Stimulated activated CD4-positive, alpha-beta T cell treated with anti-CD3 and anti-CD28 coated beads, Interleukin-1b, Interleukin-23, amount 100 ng/mL, for 1 hour (primary cell): ENCODE measurements at places on chromosomes 4 and X.
A peak's percentile ranks its signal among the peaks of the same experiment; 100 is the strongest.

DNA sequence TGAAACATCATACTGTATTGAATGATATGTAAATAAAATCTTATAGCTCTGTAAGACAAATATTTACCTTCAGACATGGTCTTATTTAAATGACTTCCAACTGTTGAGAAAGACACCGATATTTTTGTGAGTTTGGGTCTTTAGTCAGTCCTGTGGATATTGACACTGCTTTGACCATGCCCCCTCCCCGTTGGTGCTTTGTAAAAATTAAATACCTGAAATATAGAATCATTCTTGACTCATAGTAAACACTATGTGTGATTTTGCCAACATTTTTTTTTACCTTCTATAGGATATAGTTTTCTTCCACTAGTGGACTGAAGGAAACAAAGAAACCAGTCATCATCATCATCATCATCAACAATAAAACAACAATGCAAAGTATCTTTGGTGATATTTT lies 114.3 kb upstream of the HS3ST1 start:
- DNase-seq: no peak

DNA sequence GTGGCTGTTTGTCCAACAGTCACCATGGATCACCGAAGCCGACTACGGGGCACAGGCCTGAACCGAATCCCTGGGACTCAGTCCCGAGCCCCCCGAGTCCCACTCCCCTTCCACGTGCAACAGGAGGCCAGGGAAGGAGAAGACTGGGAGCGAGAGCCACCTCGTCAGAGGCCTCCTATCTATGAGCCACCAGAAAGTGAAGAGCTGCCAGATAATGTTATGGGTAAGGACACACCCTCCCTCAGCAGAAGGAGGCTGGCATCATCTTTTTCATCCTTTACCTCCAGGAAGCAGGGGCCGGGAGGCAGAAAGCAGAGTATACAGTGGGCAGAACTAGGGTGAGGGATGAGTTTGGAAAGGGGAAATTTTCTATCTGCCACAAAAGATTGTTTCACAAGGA lies 2.8 kb upstream of the PRDX4 start:
- no peak for DNase-seq

DNA sequence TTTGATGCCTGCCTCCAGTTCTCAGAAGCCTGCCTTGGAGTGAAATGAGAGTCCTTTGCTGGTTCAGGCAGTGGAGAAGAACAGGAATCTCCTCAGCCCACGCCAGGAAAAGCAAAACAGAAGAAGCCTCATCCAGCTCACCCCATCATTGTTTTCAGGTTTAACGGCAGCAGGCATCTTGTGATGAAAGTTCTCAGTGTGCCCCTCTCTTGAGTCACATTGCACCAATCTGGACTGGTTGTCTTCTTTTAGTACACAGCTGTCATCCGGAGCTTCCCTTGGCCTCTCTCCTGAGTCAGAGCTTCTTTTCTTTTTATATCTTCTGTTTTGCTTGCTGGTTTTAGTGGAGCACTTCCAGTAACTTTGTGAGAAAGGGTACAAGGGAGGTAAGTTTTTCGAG lies 50.9 kb downstream of the TSPAN7 start:
- DNase-seq: no peak

DNA sequence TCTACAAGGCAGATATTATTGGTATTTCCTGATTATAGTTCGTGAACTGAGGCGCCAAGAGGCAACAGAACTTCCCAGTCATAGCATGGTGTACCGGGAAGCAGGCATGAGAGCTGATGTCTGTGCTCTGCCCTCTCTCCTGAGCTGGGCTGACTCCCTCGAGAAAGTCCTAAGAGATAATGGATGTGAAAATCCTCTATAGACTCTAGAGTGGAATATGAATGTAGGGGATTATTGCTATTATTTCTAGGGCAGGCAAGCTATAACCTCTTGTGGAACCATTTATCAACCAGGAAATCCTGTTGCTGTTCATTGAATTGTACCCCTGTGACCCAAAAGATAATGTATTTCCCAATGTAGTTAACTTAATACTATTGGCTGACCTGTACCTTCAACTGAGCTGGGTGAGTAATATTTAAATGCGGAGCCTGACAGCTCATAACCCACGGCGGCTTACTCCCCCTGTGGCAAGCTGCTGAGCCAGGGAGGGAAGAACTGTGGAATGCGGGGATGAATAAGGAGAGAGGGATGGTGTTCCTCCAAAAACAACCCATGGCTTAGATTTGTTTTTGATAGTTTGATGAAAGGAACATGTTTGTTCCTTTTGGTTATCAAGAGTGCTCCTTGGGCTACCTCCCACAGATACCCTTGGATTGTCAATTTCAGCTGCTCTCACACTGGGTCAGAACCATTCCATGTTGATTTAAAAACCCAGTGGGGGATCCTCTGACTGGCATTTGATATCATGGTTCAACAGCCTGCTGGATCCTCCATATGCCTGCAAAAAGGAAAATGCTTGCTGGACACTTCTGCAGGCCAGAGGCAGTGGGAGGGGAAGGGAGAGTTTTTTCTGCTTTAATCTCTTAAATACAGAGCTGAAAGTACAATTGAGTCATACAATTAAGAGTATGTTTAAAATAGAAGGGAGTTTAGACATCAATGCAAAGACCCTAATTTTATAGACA lies 339.0 kb upstream of the BOD1L1 start:
- DNase-seq: no peak

GRCh38 chr4:134145369-134145768 lies 56.2 kb downstream of the PABPC4L start:
- no peak for DNase-seq

GRCh38 chr4:48781968-48782367 lies 1.9 kb upstream of the FRYL start:
- DNase-seq: no peak

GRCh38 chr4:14906805-14907204 lies 95.5 kb upstream of the CPEB2 start:
- no peak for DNase-seq

DNA sequence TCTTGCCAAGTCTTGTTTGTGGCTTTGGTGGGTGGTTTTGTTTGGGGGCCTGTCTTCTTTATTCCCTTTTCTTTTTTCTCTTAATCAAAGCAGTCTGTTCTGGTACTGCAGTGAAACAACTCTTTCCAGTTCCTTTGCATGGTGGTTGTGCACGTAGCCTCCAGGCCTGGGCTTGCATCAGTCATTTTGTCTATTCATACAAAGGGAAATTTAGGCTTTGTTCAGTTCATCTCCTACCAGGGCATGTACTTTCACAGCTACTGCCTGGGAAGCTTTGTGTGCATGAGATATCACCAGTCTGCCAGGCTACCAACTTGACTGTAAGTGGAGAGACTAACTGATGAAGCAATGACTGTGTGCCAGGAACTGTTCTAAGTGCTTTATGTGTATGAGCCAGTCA lies 8.5 kb downstream of the TRIM2 start:
- DNase-seq: no peak

DNA sequence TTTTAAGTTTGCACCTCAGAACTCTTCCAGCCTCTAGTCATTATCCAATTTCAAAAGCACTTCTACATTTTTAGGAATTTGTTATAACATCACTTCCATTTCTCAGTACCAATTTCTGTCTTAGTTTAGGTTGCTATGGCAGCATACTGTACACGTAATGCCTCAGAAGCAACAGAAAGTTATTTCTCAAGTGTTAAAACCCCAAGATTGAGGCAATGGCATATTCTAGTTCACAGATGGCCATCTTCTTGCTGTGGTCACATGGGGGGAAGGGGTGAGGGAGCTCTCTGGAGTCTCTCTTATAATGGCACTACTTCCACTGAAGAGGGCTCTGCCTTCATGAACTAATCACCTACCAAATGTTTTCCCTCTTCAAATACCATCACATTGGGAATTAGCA lies 220.3 kb upstream of the CTSO start:
- no peak for DNase-seq

DNA sequence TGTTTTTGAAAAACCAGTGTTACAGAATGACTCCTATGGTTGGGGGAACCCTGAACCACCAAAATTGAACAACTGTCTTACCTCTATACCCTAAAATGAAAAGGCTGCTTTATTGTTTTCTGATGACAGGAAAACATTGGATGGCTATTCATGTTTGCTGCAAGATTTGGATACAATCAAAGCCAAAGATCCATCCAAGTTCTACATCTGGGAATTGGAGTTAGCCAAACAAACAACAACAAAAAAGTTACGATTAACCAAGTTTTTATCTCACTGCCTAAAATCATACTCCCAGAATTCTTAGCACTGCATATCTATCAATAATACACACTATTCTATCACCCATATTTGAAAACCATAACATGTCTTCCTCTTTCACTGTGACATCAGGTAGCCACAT lies 349.7 kb upstream of the SLC7A11 start:
- no peak for DNase-seq

DNA sequence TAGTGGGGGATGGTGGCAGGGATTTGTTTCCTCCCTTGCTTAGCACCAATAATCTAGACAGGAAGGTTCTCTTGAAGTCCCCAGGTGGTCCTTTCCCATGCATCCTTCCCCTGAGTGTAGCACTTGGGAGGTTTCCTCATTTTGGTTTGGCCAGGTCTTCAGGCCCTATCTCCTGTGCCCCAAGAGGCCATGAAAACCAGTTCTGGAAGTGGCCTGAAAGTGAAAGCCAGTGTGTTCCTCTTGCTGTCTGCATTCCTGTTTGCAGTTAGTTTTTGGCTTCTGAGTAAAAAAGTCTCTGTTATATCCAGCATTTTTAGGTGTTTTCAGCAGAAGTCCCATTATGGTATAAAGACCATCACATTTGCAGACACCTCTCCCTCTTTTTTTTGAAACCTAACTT lies 59.5 kb downstream of the MTM1 start:
- no peak for DNase-seq

DNA sequence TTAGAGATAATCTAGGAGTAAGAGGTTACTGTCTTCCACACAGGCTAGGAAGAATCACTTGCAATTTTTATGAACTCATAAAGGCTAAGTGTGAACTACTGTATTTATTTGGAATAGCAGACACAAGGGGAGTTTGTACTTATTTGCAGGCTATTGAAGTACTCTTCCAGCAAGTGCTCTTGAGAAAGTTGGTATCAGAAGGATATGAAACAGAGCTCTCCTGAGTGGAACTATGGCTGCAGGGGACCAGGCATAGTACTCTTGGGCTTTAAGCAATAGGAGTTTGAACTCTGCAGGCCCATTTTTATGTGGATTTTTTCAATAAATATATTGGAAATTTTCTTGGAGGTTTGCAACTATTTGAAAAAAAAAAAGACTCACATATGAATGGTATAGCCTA lies 756.3 kb upstream of the ATOH1 start:
- no peak for DNase-seq

DNA sequence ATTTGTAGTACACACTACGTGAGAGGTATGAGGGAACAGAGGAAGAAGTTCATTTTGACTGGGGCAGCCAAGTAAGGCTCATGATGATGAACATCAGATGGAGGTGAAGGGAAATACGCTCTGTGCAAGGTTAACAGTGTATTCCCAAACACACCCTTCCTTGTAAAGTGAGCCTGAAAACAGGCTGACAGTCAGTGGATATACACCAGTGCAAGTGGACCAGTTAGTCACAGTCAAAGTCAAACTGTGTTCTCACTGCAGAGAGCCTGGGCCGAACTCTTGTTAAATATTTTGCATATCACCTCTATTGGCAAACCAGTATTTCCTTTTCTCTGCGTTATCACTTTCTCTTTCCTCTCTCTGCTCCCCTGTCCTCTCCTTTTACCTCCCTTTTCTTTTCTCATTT lies 23.4 kb upstream of the RHOH start:
- DNase-seq: no peak

DNA sequence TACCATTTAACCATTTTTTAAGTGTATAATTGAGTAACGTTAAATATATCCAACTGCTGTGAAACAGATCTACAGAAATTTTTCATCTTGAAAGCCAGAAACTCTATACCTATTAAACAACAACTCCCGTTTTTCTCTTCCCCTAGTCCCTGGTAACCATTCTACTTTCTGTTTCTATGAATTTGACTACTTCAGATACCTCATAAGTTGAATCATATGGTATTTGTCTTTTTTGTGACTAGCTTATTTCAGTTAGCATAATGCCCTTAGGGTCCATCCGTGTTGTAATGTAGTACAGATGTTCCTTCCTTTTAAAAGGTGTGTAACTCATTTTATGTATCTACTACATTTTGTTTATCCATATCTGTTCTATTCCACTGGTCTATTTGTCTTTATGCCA lies 48.7 kb downstream of the STAG2 start:
- DNase-seq: no peak

DNA sequence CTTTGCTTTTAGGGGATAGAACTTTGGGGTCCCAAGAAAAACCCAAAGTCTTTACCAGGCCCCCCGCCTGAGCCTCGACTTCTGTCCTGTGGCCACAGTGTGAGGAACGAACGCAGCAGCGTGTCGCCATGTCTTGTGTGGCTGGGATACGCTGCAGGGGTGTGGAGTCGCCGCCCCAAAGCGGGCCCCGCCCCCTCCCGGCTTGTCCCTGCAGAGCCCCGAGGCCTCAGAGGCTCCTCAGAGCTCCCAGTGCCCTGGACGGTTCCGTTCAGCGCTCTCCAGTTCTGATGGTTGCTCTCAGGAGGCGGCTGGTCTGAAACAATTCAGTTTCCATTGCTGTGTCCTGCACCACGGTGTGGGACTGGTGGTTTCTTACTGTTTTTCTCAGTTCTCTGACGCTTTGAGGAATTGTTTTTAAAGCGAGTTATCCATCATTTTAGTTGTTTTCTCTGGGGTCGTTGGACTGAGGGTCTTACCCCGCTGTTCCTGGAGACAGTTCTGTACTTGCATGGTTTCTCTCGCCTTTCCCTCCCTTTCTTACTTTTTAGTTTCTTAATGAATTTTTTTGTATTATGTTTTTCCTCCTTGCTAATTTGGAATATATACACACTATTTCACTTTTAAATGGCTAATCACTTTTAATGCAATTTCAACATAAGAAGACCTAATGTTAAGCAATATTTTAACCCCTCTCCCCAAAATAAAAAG lies 1.6 kb upstream of the IDUA start:
- DNase-seq: peak; percentile 59

DNA sequence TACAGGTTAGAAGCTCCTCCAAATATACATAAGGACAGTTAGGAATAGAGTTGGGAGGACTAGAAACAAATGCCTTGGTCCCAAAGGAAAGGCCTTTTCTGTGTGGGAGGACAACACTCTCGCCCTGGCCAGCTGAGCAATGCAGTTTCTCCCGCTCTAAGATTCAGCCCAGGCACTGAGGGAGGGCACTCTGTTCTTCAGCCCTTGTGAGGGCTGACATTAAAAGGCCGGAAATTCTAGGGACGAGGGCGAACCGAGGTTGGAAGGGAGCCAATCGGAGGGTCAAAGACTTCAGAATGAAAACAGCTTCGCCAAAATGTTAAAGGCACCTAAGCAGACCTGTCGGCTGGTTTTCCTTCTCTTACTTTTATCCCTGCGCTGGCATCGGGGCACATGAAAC lies 2.9 kb upstream of the PTCHD1 start:
- no peak for DNase-seq

GRCh38 chrX:109927663-109928273 lies 75.1 kb upstream of the TMEM164 start:
- no peak for DNase-seq

DNA sequence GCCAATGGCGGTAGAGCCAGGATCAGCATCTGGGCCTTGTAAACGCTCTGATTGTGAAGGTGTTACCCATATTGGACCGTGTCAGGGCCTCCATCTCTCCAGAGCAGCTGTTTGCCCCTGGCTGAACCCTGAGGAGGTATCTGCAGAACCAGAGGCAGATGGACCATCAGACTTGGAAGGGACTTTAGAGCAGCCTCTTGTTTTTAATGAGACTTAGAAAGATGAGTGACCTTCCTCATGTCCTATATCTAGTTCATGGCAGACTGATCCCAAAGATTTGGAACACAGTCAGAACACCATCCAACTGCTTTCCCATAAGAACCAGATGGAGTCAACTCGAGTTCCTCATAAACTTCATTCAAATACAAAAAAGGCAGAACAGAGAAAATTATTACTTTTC lies 135.1 kb upstream of the MSX1 start:
- DNase-seq: no peak

- no peak for DNase-seq
These were observed 103.7 kb upstream of the MAML3 start for GRCh38 chr4:140257461-140258305.
